ENCODE measurements at places on chromosomes 1 and 21.

DNA sequence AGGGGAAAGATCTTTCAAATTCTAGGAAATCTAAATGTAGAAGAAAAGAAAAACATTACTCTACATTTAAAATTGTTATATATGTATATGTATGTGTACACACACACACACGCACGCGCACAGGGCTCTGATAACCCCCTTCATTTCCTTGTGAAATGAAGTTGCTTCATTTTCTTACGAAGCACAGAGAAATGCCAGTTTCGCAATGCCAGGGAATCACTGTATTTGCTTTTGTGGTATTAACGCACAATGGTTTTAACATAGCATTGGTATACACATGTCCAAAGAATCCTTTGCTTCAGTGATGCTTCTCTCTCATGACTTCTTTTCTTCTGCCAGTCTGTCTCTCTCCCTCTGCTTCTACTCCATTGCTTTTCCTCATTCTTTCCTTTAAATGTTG lies 8.4 kb upstream of the DDAH1 start:
- DNase-seq = no peak

- no peak for DNase-seq
Observed at GRCh38 chr1:14970799-14971141, 182.8 kb upstream of the TMEM51 start.

DNA sequence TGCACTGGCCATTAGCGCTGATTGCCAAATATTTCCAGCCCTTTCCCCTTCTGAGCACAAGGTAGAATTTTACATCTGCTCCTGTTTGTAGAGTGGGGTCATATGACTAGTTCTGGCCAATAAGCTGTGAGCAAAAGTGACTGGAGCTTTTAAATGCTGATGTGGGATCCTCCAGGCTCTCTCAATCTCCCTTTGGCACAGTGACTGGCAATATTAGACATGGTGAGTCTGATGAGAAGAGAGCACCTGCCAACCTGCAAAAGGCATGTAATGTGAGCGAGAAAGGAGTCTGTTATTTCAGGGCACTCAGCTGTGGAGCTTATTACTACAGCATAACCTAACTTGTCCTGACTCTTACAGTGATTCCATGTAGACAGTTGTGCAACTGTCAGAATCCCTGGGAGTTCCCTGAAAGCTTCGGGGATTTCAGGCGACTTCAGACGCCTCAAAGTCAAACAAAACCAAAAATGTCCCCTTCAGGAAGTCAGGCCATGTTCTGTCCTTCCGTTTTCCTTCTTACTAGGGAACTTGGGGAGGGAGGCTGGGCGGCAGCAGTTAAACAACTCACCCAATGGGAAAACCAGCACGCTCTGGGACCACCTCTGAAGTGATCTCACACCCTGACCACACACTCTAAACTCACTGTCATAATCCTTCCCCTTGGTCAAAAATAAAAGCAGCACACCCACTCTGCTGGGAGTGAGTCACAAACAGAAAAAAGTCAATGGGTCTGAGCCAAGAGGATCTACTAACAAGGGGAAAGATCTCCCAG lies 3.6 kb upstream of the RASSF5 start:
- DNase-seq = no peak

DNA sequence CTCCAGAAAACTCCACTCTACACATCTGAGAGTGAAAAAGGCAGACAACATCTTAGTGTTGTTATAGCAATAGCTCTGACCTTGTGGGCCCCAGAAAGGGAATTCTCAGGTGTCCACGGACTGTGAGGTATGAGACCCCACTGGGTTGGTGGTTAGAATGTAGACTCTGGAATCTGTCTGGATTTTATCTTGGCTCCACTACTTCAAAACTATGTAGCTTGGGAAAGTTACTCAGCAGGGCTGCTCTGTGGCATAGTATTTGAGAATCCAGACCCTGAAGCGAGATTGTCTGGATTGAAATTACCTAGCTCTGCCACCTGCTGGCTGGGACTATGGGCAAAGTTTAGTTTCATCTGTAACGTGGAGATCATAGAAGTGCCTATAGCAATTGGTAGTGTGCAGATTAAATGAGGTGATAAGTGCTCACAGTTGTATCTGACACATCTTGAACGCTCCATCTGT lies 25.8 kb downstream of the PRDM2 start:
- peak; percentile 65 for DNase-seq

DNA sequence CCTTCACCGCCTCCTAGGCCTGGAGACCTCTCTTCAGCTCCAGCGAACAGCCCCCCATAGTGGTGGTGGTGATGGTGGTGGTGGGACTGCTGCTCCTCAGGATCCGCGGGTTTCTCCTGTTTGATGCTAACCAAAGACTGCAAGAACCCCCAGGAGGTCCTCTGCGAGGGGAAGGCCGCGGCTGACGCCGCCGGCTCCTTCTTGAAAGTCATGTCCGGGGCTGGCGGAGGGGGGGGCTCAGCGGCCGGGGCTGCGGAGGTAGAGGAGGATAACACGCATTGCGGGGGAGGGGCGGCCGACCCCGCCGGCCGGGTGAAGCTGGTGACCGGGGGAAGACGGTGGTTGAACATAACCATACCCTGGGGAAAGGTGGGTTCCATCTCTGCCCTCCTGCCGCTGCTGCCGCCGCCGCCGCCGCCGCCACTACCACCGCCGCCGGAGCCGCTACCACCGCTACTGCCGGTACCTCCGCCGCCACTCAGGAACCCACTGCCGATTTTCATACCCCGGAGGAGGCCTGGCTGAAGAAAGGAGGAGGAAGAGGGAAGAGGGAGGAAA lies 554 bp downstream of the ZNF281 start:
- DNase-seq = peak; percentile 31

GRCh38 chr1:183385340-183386144 lies 32.6 kb downstream of the NMNAT2 start:
- no peak for DNase-seq

DNA sequence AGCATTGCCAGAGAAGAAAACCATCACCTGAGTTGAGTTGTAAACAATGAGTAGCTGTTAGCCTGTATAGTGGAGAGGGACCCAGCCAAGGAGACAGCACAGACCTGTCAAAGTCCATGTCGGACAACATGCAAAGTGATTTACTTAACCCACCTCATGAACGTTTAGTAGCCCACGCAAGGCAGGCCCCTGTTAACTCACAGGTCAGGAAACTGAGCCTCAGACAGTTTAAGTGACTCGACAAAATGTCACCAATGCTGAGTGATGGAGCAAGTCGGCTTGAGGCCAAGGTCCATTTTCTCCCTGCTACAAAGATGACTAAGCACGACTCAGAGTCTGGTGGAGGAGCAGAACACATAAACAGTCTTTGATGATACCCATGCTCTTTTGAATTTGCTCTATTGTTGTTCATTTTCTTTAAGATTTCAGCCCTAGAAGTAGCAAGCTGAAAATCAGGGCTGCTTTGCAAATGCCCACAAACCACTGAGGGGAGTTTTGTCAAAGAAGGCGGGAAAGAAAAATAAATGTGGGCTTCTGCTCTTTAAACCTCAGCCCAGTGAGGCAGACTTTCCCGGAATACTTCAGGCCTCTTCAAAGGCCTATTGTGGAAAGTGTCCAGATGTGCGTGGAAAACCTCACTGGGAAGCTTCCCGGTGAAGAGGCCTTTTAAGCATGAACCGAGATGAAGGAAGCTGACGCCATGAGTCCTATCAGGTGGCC lies 83.8 kb upstream of the HOOK1 start:
- DNase-seq = no peak

DNA sequence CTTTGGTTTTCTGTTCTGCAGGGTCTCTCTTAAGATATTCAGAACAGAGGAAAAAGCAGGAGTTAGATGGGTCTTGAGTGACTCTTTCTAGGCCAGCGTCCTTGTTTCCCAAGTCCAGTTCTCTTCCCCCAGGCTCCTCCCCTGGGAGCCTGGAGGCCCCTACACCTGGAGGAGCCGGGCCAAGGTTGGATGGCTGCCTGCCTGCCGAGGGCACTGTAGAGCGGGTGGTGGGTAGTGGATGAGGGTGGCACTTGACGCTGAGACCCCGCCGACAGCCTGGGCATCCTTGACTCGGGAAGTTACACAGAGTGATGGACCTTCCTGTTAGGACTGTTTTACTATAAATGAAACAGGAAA lies 17.4 kb upstream of the KANK4 start:
- no peak for DNase-seq

GRCh38 chr1:23567996-23568607 lies 8.8 kb upstream of the ID3 start:
- no peak for DNase-seq

- no peak for DNase-seq
Observed at GRCh38 chr1:244280201-244280600, 171.5 kb downstream of the ADSS2 start.

DNA sequence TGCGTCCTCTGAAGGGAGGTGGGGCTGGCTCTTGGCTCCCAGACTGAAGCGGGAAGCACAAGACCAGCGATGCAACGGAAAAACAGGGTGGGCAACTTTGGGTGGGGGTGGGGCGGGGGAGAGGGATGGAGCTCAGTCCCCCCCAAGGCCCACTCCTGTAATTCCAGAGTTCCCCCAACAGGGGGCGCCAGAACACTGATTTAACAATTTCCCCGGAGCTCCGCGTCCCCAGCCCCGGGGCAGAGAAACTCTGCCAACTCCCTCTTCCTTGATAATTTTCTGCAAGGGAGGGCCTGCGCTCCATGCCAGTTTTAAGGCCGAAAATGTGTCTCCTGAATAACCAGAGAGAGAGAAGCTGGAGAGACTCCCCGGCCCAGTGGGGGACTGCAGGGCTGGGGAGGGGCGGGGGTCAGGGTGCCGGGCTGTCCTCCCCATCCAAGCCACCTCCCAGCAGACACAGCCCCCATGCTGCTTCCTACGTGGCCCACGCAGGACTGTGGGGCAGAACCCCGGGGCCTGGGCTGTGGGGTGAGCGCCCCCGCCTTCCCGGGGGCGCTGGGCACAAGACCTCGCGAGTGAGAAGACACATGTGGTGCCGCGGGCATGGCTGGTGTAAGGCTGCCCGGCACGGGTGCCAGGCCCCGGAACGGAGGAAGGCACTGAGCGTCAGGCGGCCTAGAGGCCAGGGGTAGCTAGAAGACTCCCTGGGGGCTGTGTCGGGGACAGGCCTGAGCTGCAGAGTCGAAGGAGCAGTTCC lies 51.4 kb downstream of the KIF21B start:
- peak; percentile 51 for DNase-seq

Data from RPMI8226 (cell line).